ENCODE measurements at places on chromosomes 7 and 10. TPM values are rescaled to one million over a fixed set of nuclear protein-coding genes. Genes with fewer than 3 reads are reported as not detected.

DNA sequence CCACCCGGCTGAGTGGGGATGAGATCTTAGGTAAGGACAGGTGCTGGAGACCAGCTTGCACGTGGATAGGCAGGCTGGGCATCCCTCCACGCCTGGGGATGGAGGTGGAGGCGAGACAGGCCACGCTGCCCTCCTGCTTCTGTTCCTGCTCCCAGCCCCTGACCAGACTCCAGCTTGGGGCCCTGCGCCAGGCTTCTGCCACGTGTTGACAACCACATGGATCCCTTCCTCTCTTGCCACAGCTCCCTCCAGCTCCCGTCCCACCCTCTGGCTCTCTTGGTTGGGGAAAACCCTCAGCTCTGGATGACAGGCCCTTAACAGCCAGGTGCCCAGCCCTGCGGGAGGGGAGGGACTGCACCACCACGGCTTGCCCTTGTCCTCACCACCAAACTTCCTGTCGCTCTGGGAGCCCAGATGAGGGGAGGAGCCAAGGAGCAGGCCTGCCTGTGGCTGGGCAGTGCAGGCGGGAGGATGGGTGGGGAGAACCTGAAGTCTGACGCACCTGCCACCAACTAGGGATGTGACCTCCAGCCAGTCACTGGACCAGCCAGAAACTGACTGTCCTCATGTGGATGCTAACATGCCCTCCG is 36.0 kb downstream of the KCNH2 start:
- H3K4me3 ChIP-seq = no peak overlapping the region
- H3K36me3 ChIP-seq = no peaks in the 10 kb centered on the region
- peak; percentile 66 for DNase-seq
- no peak overlapping the region for H3K27ac ChIP-seq
- H3K4me1 ChIP-seq = peaks cover 27% of the 10 kb centered on the region

AKR1C8 gene
- total RNA-seq = not detected

- H3K4me1 ChIP-seq = no peaks in the 10 kb centered on the region
- no peak overlapping the region for H3K27ac ChIP-seq
- H3K4me3 ChIP-seq = no peak overlapping the region
- H3K36me3 ChIP-seq = no peaks in the 10 kb centered on the region
- DNase-seq = no peak
These were observed 5.5 kb upstream of the CDHR1 start for GRCh38 chr10:84188815-84189214.

- no peaks in the 10 kb centered on the region for H3K4me1 ChIP-seq
- DNase-seq = no peak
- H3K36me3 ChIP-seq = no peaks in the 10 kb centered on the region
- no peak overlapping the region for H3K27ac ChIP-seq
- H3K27me3 ChIP-seq = no peaks in the 10 kb centered on the region
These were observed 604.5 kb downstream of the SUGCT start for GRCh38 chr7:40739257-40739656.

DNA sequence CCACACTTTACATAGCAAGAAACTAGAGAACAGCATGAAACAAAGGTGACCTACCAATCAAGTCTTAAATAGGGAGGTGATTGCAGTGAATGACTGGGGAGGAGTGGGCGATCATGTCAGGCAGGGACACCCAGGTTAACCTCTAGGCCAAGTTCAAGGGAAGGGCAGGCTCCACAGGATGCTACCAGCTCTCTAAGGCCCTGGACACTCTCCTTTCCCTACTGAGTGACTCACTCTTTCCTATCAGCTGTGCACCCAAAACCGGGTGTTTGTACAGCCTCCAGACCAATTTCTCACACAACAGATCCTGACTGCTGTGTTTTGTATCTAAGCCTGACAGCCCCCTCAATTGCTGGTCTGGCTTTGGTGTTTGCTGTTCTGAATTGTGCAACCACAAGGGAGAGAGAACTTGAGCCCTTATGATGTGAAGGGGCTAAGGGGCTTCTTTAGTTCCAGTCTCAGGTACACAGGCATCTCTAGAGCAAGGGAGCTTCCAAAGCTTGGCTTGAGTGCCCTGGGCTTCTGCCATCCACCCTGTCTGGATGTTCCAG is 107.8 kb downstream of the TBXAS1 start:
- H3K4me3 ChIP-seq = no peak overlapping the region
- H3K4me1 ChIP-seq = peaks cover 25% of the 10 kb centered on the region
- no peaks in the 10 kb centered on the region for H3K27me3 ChIP-seq
- no peak overlapping the region for H3K27ac ChIP-seq

DNA sequence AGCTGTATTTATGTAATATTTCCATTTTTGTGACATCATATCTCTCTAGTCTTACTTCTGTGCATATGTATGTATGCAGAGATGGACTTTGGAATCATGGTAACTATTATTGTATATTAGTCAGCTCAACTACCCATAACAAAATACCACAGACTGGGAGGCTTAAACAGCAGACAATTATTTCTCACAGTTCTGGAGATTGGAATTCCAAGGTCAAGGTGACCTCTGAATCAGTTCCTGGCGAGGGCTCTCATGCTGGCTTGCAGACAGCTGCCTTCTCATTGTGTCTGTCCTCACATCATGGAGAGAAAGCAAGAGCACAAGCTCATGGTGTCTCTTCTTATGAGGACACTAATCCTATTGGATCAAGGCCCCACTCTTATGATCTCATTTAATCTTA is 79.1 kb downstream of the RAMP3 start:
- H3K27ac ChIP-seq = no peak overlapping the region
- H3K4me1 ChIP-seq = peaks cover 25% of the 10 kb centered on the region
- no peaks in the 10 kb centered on the region for H3K36me3 ChIP-seq
- H3K27me3 ChIP-seq = peaks cover 2% of the 10 kb centered on the region
- no peak overlapping the region for H3K4me3 ChIP-seq
- no peak for DNase-seq

DNA sequence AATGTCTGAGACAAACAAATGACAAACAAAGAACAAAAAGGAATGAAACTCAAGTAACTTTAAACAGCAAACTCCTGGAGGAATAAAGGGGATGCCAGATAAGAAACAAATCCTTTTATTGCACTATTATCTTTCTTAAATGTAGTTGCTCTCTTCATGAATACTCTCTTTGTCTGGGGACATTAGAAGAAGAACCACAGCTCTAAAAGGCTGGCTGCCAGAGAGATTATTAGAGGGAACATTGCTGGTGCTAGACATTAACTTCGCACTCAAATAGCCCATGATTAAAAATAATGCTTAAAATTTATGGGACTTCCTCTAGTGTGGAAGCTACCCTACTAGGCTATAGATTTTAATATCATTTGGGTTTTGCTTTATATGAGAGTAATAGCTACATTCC is 1330.4 kb downstream of the XPNPEP1 start:
- no peak overlapping the region for H3K27ac ChIP-seq
- H3K27me3 ChIP-seq = no peaks in the 10 kb centered on the region
- DNase-seq = no peak
- no peaks in the 10 kb centered on the region for H3K36me3 ChIP-seq
- no peaks in the 10 kb centered on the region for H3K4me1 ChIP-seq
- no peak overlapping the region for H3K4me3 ChIP-seq
